DMS79 (cell line): ENCODE measurements at places on chromosomes 5 and 9.

GRCh38 chr5:140827704-140828361 is at the start of gene PCDHA6:
Gene PCDHA6, plus strand, starts transcription at chr5:140827960. Its CDS starts 132 bp downstream, at chr5:140828092.
- DNase-seq, result no peak

DNA sequence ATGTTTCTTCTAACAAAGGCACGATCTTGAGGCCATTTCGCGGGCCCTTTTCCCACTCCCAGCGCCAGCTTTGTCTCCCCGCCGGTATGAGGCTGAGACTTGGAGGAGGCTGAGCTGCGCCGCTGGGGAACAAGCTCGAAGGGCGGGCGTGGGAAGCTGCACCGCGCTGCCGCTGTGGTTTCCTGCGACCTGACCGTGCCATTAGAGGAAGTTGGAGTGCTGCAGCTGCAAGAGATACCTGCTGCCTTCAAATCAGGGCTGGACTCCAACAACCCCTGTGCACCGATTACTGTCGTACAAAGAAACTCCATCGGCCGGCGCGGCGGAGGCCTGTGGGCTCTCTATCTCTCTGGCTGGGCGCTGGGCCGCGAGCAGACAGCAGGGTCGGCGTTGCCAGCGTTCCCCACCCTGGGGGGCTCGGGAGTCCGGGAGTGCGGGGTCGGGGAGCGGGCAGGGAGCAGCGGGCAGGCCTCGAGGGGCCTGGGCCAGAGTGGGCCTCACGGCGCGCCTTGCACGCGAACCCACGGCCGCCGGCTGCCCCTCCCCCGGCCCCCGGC is 1.3 kb upstream of the ERBIN start:
- no peak for DNase-seq

DNA sequence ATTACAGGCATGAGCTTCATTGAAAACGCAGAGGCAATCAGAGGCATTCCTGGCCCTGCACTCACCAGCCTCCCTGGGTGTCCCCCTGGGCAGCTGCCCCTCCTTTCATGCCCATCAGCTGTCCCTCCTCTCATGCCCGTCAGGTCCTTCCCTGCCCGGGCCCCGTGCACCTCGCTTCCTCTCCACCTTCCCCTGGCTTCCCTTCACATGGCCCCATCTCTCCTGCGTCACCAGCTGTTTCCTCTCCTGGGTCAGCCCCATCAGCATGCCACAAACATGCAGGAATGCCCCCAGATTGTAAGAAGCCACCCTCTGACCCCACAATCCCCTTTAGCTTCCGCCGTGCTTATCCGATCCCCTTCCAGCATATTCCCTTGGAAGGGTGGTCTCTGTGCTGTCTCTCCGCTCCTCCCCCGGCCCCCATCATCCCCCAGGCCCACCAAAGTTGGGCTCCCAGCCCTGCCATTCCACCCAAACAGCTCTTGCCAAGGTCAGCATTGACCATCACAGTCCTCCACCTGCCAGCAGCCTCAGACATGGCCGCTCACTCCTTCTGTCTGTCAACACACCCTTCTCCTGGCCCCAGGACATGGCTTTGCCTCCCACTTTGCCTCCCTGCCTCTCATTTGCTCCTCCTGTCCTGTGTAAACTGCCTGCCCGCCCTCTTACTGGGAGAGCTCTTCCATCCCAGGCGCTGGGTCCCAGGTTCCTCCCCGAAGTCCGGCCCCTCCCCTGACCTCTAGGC is 98.6 kb upstream of the IER5L start:
- DNase-seq, result peak; percentile 13

DNA sequence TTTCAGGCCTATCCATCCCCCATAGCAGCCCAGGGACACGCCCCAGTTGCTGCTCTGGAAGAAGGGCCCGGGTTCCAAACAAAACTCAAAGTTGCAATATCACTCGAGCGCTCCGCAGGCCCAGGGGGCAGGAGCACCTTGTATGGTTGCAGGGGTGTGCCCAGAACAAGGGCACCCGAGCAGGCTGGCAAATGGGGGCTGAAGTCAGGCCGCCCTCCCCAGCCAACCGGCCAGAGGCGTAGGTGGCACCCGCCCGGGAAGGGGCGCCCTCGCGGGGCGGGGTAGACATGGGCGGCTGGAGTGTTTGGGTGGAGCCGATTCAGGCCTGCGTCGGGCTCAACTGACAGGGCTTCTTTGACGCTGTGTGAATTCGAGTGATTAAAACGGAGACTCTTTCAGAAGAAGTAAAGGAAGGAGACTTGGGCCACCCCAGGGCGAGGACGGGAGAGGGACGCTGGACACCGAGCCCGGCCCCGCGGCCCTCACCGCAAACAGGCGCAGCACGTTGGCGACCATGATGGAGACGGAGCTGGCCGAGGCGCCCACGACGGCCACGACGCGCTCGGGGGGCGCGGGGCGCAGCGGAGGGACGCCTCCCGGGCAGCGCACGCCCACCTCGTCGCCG is 1.1 kb downstream of the GRM6 start:
- DNase-seq, result no peak

- no peak for DNase-seq
Measured at GRCh38 chr9:126521089-126521488, 92.6 kb upstream of the LMX1B start.

GRCh38 chr5:132202711-132203463 is 24.8 kb downstream of the P4HA2 start:
- DNase-seq, result no peak

- no peak for DNase-seq
Measured at GRCh38 chr5:54969856-54970828, 15.3 kb downstream of the ESM1 start.

- no peak for DNase-seq
Measured at GRCh38 chr9:72356041-72356582, 8.9 kb downstream of the ZFAND5 start.

- no peak for DNase-seq
Measured at GRCh38 chr5:78215972-78216371, 78.5 kb downstream of the AP3B1 start.

DNA sequence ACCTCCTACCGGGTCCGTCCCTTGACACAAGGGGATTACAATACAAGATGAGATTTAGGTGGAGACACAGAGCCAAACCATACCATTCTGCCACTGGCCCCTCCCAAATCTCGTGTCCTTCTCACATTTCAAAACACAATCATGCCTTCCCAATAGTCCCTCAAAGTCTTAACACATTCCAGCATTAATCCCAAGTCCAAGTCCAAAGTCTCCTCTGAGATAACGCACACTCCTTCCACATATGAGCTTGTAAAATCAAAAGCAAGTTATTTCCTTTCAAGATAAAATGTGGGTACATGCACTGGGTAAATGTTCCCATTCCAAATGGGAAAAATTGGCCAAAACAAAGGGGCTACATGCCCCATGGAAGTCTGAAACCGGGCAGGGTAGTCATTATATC is 463.9 kb upstream of the CDH9 start:
- no peak for DNase-seq

- DNase-seq, result peak; percentile 76
Measured at GRCh38 chr5:139417214-139417613, 13.3 kb upstream of the SPATA24 start.

DNA sequence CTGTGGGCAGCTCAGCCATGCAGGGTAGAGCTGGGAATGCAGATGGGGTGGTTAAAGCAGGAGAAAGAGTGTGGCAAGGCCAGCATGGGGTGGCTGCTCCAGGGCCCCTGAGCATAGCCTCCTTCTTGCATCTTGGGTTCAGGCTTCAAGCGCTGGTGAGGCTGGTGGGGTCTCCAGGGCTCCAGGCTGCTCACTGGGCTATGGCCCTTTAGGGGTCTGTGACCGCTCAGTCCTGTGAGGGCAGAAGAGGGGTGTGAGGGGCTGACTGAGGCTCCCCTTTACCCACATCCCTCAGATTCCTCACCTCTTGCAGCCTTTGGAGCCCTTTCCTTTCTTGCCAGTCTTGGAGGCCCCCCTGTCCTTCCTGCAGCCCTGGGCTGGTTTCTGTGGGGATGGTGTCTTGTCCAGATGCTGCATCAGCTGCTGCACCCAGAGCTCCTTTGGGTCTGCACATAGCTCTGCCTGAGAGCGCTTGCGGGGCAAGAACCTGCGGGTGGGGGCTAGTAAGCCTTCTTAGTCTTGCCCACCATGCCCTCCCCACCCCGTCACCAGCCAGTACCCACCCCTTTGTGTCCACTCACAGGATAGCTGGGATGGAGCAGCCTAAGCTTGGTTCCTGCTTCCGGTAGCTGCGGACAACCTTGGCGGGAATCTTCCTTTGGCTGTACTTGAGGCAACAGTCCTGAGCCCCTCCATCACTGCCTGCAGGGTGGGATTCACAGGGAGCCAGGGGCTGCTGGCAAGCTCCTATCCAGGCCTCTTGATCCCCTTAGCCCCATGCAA is 549 bp downstream of the CCL21 start:
- DNase-seq, result no peak
